ENCODE measurements at places on chromosomes 1 and 21. TPM values are rescaled to one million over a fixed set of nuclear protein-coding genes. Genes with fewer than 3 reads are reported as not detected.

DNA sequence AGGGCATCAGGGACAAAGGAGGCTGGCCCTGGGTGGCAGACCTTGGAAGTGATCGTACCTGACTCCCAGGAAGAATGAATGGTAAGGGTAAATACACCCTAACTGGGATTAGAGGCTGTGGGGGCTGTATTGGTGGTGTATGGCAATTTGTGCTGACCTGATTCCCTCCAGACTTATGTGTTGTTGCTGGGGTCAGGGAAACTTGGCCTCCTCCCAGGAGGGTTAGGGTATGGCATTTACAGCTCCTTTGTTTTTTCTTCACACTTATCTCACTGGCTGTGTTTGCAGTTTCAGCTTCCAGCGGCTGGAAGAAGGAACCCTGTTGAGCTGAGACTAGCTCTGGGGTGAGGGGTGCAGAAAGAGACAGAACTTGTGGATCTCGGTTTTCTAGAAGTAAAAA is 8.2 kb downstream of the VANGL1 start:
- H3K36me3 ChIP-seq, result no peaks in the 10 kb centered on the region
- DNase-seq, result no peak
- no peaks in the 10 kb centered on the region for H3K27me3 ChIP-seq
- no peak overlapping the region for H3K4me3 ChIP-seq
- no peak overlapping the region for H3K27ac ChIP-seq

DNA sequence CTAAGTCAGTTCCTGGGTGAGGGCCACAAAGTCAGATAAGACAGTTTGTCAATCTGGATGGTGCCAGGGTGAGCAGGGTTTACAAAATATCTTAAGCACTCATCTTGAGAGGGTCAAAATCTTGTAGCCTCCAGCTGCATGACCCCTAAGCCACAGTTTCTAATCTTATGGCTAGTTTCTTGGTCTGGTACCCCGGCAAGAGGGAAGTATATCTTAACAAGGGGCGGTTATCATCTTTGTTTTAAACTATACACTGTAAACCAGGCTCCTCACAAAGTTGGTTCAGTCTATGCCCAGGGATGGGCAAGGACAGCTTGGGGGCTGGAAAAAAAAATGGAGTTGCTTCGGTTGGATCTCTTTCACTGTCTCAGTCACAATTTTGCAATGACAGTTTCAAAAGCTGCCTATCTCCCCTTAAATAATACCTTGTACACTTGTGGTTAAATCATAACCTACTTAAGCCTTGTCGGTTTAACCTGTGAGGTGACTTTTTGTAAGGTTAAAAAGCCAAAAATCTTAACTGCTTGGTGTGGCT is 7.8 kb upstream of the CD46 start:
- peaks cover 4% of the 10 kb centered on the region for H3K4me1 ChIP-seq
- no peak for DNase-seq
- no peaks in the 10 kb centered on the region for H3K27me3 ChIP-seq
- H3K27ac ChIP-seq, result no peak overlapping the region

- H3K27me3 ChIP-seq, result no peaks in the 10 kb centered on the region
- no peaks in the 10 kb centered on the region for H3K4me1 ChIP-seq
- H3K4me3 ChIP-seq, result no peak overlapping the region
- no peak overlapping the region for H3K27ac ChIP-seq
- DNase-seq, result no peak
- no peaks in the 10 kb centered on the region for H3K36me3 ChIP-seq
Measured at GRCh38 chr1:175792136-175792535, 48.7 kb upstream of the TNR start.

The ZNF436 gene
- 25.3 TPM for total RNA-seq

- H3K27ac ChIP-seq, result no peak overlapping the region
- peaks cover 25% of the 10 kb centered on the region for H3K4me1 ChIP-seq
- DNase-seq, result no peak
- no peaks in the 10 kb centered on the region for H3K36me3 ChIP-seq
- no peak overlapping the region for H3K4me3 ChIP-seq
Measured at GRCh38 chr1:2544093-2544874, 11.9 kb upstream of the TNFRSF14 start.

The CTNNBIP1 gene
- 101 TPM for total RNA-seq

DNA sequence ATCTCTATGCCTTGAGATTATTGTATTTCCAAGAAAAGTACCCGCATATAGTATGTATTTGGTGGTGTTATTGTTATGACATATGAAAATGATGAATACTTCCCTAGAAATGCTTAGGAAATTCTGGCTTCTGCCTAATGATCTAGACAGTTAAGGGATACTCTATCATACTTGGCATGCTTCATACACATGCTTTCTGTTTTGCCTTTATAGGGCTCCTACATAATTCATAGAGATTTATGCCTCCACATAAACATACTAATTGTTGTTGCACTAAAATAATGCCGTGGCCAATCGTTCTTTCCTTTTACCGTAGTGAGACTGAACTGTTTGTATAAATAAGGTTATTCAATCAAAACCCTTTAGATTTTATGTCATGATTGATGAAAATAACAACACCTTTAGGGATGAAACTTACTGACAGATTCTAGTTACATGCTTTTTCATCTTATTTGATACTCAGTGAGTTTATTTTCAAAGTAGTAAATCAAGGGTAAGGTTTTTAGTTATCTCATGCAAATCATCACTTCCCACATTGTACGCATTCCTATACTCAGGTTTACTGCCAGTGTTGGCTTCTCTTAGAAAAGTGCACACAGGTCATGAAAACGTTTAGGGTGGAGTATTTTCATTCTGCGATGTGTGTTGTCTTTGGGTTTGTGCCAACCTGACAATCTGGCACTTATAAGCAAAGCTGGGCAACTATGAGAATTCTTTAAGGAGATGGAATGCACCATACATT is 40.5 kb upstream of the SCYL3 start:
- no peak for DNase-seq
- H3K36me3 ChIP-seq, result no peaks in the 10 kb centered on the region
- H3K27me3 ChIP-seq, result no peaks in the 10 kb centered on the region

- no peak for DNase-seq
- H3K4me3 ChIP-seq, result no peak overlapping the region
- peak overlapping the region; percentile 68 for H3K27ac ChIP-seq
- H3K4me1 ChIP-seq, result peaks cover 10% of the 10 kb centered on the region
Measured at GRCh38 chr1:182174513-182174855, 113.0 kb upstream of the ZNF648 start.

DNA sequence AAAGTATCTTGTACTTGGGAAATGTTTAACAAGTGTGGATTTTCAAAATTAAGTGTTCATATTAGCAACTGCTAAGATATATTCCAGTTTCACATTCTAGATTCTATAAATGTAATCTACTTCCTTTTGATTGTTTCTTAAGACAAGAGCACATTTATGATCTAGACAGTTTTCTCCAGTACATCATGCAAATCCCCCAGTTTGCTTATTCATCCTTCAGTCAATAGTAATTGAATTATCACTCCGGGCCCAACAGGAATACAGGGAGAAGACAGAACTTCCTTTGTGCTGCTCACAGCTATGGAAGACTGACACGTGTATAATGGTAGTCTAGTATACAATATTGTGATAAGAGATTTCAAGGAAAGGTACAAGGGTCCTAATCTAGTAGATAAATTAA is 14.5 kb downstream of the PLA2G4A start:
- no peak for DNase-seq
- H3K27me3 ChIP-seq, result no peaks in the 10 kb centered on the region
- H3K4me3 ChIP-seq, result no peak overlapping the region
- no peaks in the 10 kb centered on the region for H3K36me3 ChIP-seq
- H3K4me1 ChIP-seq, result no peaks in the 10 kb centered on the region

The ITLN2 gene
- 0.82 TPM for total RNA-seq

DNA sequence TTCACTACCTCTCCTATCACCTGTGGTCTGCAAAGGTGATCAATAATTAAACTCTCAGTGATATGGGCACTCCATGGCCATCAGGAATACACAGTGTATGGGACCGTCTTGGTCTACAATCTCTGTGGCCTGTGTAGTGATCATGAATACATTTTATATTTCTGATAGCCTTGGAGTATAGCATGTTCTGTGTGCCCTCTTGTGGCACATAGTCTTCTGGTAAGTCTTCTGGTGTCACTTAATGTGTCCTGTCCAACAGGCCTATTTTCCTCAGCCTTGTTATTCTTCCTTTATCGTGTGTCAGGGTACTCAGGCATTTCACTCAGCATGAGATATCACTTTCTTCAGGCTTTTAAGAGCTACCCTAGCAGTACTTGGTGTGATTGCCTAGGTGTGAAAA is 393.6 kb downstream of the AGBL4 start:
- H3K4me1 ChIP-seq, result no peaks in the 10 kb centered on the region
- H3K36me3 ChIP-seq, result no peaks in the 10 kb centered on the region
- no peak for DNase-seq
- H3K4me3 ChIP-seq, result no peak overlapping the region
- no peak overlapping the region for H3K27ac ChIP-seq
- H3K27me3 ChIP-seq, result no peaks in the 10 kb centered on the region

The DENND4B gene
- total RNA-seq, result 28.3 TPM

Measured in prostate gland (tissue), 2 donors.